Epithelial cell of prostate (primary cell): ENCODE measurements at places on chromosomes 1 and 21.
A peak's percentile ranks its signal among the peaks of the same experiment; 100 is the strongest.

DNA sequence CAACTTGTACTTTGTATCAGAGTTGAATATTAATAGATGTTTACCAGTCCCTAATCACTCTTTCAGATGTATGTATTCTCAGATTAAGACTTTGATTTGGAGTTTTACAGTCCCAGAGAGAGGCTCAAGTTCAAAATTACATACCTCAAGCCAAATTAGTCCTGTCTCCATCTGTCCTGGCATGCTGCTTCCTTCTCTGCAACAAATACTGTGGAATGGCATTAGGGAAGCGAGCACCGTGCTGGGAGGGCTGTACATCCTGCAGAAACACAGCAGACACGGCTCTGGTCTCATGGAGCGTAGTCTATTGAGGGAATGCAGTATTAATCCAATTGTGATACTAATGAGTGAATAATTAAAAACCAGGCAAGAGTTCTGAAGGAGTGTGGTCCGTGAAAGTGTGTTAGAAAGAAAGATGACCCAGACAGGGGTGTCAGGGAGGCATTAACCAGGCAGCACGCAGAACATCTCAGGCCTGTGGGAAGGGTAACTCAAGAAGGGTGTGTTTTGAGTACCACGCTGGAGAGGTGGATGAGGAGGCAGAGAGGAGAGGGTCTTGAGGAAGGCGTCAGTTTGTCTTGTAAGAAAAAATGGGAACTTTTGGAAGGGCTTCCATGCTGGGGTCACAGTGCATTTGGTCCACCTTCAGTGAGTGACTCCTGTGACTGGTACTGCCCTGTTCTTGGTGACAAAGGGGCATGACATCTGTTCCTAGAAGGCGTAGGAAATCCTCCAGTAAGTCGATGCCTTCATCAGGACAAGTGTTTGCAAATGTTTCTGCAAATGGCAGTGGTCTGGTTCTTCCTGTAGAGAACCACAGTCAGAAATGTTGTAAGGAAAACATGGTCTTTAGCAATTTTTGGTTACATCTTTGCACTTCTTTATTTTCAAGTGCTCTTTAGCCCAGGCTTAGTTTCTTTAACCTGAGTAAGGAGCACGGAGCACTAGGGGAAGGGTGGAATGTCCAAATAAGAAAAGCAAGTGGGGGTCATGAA, 1.6 kb downstream of the RAB4A start:
- DNase-seq = no peak

GRCh38 chr1:51697166-51697565, 80.3 kb downstream of the OSBPL9 start:
- DNase-seq = no peak

DNA sequence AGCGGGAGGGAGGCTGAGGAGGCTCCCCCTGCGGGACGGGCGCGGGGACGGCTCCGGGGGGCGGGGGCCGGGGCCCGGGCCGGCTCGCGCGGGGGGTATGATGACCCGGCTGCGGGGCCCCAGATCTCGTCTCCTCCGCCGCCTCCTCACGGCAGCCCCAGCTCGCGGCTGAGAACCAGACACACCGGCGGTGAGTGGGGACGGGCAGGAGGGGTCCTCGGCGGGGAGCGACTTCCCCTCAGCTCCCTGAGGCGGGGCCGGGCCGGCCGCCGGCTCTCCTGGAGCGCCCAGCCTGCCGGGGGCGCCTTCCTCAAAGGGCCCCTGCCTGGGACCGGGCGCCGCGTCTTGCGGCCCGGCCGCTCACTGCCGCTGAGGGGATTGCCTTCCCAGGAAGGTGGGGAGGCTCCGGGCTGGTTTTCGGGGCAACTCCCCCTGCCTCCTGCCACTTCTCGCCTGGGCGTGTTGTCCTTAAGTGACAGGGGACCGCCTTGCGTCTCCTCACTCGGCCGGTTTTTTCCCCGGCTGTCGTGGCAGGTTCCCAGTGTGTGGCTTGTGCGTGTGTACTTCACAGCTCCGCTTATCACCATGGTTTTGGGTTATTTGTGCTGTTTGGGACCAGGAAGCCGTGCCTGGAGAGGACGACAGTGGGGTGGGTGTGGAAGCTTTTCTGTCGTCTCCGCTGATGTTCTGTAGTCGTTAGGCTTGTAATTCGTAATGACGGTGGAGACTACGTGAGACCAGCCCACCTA, 800 bp downstream of the HIPK1 start:
- no peak for DNase-seq

GRCh38 chr1:55214934-55215193, 300 bp downstream of the USP24 start:
- DNase-seq = no peak

DNA sequence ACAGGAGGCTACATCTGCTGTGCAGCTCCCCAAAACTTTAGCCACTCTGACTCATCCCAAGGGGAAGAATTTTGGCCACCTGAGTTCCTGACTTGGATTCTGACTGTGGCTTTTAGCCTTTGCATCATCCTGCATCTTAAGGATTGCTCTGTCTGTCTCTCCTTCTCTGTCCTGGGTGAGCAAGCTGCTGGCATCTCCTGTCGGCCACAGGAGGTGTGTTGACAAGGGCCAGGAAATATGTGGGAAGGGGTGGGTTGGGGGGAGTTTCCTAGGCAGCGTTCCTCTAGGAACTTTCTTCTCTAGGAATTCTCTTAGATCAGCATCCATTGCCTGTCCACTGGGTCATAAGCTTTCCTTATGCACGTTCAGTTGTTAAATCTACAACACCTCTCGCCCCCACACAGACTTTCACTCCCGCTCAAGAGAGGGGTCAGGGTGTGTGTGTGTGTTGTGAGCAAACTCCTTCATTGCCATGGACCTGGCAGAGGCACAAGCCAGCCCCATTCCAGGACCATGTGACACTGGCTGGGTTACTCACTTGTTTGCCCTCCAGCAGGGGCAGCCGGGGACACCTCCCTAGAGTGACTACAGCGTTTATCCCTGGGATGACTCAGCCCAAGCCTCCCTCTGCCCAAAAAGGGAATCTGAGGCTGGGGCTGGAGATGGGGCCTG, 145.0 kb upstream of the DUSP10 start:
- DNase-seq = peak; percentile 97
